ENCODE measurements at places on chromosomes 5 and 9.

- no peak for DNase-seq
Observed at GRCh38 chr9:135073081-135073740, 14.3 kb upstream of the OLFM1 start.

- DNase-seq, result no peak
Observed at GRCh38 chr9:13063880-13064459, 215.5 kb downstream of the MPDZ start.

- DNase-seq, result no peak
Observed at GRCh38 chr9:123434619-123435240, 78.7 kb downstream of the CRB2 start.

GRCh38 chr9:95938724-95939123 lies 63.2 kb downstream of the ERCC6L2 start:
- DNase-seq, result no peak

DNA sequence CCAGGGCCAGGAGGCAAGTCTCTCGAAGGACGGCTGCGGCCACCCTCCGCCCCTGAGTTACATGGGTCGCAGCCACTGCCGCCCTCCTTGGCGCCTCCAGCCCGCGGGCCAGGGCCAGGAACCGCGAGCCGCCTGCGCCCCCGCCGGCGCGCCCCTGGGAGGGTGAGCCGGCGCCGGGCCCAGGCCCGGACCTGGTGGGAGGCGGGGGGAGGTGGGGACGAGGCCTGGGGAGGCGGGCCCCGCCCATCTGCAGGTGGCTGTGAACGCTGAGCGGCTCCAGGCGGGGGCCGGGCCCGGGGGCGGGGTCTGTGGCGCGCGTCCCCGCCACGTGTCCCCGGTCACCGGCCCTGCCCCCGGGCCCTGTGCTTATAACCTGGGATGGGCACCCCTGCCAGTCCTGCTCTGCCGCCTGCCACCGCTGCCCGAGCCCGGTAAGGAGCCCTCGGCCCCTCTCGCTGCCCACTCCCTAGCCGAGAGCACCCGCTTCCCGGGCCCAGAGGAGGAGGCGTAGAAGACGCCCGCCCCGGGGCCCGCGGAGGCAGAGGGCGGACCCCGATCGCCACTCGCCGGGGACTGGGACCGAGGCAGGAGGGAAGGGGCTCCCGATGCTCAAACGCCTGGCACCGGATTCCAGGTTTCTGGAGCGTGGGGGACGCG lies at the start of gene ASS1:
TSS of gene ASS1 (plus strand) at position 397 of the 657 bp plus-strand sequence. CDS start 7,268 bp downstream, outside the sequence.
- DNase-seq, result peak; percentile 36

DNA sequence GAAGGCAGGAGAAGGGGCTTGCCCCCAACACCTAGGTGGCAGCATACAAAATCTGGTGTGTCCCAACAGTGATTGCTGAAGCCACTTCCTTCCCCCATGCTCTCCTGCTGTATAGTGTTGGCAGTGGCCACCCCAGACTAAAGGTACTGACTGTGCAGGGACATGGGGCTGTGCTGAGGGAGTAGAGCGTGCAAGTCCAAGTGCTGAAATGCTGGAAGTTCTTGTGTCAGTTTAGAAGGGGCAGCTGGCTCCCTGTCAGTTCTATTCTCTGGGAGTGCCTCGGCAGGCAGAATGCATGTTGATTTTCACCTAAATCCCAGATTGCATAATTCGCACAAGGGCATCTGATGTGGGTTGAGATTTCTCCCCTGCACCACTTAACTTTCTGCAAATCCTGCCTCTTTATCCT lies 68.6 kb downstream of the GDNF start:
- no peak for DNase-seq

- no peak for DNase-seq
Observed at GRCh38 chr9:91750343-91750742, 199.7 kb downstream of the ROR2 start.

DNA sequence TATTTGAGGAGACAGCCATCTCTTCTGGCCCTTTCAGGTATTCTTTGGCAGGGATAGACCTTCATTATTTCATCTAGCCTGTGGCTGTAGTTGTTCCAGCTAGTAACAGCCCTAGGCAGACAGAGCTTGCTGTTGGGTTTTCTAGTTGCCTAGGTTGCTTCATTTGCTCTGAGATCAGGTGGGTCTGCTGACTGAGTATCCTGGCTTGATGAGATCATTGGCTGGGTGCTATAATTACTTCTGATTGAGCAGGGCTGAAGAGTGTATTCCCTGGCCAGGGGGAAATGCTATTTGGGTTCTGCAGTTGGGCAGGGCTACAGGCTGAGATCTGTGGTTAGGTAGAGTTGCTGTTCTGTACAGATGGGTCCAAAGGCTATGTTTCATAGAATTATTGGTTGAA lies 456.1 kb downstream of the PSAT1 start:
- no peak for DNase-seq

DNA sequence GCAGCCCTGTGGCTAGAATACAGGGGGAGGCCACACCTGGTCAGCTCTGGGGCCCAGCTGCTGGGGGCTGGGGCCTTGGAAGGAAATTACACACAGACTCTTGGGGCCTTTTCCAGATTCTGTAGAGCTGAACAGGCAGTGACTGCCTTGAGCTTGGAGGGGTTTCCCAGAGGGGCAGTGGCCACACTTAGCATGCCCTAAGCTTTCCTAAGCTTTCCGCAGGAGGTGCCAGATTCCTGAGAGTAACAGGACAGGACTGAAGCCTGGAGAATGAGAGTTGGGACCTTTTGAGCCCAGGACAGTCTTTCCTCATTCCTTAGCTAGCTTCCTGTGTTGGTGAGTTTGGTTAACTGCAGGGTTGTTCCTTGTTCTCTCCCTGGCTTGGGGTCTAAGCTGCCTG lies 1.4 kb downstream of the TBC1D13 start:
- DNase-seq, result no peak
